ENCODE measurements at places on chromosomes 3 and 15.

DNA sequence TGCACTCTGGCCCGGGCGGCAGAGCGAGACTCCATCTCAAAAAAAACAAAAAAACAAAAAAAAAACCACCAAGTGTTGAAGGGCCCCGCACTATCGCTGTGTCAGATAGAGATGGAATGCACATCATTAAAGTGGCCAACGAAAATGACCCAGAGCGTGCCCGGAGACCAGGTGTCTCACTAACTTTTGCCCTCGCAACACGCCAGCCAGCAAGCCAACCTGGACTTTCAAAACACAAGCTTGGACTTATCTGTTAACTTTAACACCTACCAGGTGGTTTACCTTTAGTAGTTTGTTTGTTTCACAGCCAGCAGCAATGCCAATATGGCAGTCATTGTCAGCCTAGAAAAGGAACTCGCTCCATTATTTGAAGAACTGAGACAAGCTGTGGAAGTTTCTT lies 28.6 kb downstream of the FAM174B start:
- DNase-seq, result no peak

GRCh38 chr15:73715417-73715816 lies 31.2 kb downstream of the CD276 start:
- DNase-seq, result no peak

DNA sequence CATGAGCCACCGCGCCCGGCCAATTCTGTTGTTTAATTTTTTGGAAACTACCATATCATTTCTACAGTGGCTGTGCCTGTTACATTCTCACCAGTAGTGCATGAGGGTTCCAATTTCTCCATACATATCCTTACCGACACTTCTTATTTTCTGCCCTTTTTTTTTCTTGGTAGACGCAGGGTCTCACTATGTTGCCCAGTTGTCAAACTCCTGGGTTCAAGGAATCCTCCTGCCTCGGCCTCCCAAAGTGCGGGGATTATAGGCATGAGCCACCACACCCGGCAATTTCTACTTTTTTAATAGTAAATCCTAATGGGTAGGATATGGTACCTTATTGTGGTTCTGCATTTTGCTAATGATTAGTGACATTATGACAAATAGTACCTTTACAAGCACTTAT lies 9.6 kb downstream of the AMIGO3 start:
- no peak for DNase-seq

DNA sequence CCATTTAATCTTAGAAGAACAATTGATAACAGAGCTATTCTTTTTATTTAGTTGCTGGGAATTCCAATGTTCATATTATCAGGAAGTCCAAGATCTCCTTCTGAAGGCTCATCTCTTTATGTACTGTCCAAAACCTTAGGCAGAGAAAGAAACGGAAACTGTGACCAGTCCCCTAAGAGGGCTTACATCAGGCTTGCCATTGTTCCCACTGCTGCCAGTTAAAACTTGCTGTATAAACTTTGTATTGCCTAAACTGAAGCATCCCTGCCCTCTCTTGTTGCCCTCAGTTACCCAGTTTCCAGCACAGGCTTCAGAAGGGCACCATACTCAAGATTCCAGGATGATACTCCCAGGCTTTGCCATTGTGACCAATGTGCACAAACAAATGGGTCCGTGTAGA lies 435.2 kb upstream of the NAALADL2 start:
- DNase-seq, result no peak

DNA sequence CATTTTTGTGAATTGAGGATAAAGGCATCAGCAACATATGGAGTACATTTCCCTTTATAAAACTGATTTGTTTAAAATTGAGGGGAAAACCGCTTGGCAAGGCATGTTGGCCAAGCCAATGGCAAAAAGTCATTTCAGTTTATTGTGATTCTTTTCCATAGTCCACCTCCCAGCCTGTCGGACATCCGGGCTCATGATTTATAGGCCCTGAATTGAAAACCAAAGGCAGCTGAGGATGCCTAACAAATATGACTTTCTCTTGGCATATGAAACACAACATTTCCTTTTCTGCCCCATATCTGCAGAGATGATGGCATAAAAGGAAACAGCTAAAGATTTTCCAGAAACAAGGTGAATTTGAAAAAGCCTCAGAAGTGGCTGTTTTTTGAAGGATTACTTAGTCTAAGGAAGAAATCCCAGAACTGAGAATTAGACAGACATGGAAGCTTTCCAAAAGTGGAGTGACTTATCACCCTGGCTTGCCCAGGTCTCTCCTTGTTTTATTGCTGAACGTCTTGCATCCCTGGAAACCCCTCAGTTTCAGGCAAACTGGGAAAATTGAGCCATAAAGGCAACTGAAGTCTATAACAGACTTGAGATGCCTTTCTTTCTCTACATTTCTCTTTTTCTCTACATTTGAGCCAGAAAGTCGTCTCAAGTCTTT lies 74.0 kb downstream of the COL8A1 start:
- DNase-seq, result no peak

DNA sequence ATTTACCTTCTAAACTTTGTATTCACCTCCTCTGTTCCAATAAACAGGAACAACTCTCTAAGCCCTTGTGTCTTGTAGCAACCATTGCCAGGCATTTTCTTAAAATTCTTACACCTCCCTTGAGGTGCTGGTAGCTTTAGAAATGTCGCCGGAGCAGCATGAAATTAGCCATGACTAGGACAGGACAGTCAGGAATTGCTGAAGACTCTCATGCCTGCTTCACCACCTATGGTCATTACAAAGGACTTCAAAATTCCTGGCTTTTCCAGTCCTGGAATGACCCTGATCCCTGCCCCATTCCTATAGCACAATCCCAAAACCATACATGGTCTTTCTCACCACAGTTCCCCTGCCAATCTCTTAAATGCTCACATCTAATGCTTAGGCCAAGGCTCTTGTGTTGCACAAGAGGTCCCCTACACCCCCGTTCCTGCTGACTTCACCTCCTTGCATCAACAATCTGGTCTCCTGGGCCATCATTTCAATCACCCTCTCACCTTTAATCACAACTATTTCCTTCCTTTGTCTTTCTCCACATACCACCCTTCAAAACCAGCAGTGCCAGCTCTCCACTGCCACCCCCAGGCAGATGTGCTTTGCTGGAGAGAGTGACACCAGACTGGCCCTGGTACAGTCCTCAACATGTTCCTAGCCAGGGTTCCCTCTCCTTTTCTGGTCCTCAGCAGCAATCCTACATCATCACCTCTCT lies 113.2 kb upstream of the TJP1 start:
- DNase-seq, result no peak

GRCh38 chr3:9903238-9903624 lies 583 bp downstream of the IL17RE start:
- peak; percentile 14 for DNase-seq

- no peak for DNase-seq
Observed at GRCh38 chr15:37077623-37078351, 22.6 kb downstream of the MEIS2 start.

- no peak for DNase-seq
Observed at GRCh38 chr3:127815641-127816605, 6.4 kb downstream of the MGLL start.

DNA sequence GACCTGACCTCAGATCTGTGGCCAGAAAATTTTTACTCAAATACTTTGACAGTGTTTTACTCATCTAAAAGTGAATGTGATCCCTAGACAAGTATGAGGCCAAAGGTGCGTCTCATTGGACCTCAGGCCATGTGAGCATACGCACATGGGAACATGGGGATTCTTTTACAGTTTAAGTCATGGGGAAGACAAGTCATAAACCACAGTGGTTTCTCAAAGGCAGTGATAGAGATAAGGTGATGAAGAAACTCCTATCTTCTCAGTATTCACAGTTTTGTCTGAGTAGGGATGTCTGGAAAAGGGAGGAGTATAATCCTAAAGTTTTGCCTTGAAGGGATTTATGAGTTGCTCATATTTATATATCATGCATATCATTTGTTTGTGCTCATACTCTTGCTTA lies 173.8 kb downstream of the FNDC3B start:
- peak; percentile 99 for DNase-seq

- DNase-seq, result peak; percentile 56
Observed at GRCh38 chr3:139937674-139938279, 2.8 kb downstream of the CLSTN2 start.

GRCh38 chr3:127792541-127793292 lies 29.6 kb downstream of the MGLL start:
- peak; percentile 93 for DNase-seq

- DNase-seq, result peak; percentile 50
Observed at GRCh38 chr3:31776016-31776415, 205.0 kb downstream of the OSBPL10 start.

DNA sequence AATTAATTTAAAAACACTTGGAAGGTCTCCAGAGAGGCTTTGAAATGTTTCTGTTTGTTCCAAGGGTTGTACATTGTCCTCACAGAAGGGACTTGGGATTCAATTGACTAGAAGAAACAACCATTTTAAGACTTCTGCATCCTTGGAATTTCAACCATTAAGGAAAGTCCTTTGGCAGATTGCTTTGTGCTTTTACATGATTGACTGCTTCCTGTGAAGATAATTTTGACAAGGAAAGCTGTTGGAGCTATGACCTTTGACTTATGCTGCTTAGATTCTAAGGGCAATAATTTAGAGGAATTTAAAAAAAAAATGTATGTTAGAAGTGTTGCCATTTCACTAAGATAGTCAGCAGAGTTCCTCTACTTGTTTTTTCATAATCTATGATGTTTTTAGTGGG lies 483.9 kb upstream of the TBL1XR1 start:
- peak; percentile 35 for DNase-seq

DNA sequence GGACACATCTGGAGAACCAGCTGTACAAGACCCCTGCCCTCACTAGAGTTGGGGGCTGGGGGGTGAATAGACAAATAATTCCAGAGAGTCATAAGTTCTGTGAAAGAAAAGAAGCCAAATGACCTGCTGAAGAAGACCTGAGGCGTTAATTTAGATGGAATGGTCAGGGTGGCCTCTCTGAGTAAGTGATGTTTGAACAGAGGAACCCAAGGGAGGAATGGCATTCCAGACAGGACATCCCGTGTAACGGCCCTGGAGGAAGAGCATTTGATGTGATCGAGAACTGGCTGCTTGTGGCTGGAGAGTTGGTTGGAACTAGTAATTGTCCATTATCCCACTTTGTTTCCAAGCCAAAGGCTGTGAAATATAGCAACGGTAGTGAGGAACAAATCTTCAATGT lies 1.7 kb downstream of the NR2C2 start:
- no peak for DNase-seq

GRCh38 chr3:129535075-129535474 lies 6.6 kb downstream of the RHO start:
- no peak for DNase-seq

GRCh38 chr15:93042691-93043378 lies 46.2 kb downstream of the RGMA start:
- no peak for DNase-seq

DNA sequence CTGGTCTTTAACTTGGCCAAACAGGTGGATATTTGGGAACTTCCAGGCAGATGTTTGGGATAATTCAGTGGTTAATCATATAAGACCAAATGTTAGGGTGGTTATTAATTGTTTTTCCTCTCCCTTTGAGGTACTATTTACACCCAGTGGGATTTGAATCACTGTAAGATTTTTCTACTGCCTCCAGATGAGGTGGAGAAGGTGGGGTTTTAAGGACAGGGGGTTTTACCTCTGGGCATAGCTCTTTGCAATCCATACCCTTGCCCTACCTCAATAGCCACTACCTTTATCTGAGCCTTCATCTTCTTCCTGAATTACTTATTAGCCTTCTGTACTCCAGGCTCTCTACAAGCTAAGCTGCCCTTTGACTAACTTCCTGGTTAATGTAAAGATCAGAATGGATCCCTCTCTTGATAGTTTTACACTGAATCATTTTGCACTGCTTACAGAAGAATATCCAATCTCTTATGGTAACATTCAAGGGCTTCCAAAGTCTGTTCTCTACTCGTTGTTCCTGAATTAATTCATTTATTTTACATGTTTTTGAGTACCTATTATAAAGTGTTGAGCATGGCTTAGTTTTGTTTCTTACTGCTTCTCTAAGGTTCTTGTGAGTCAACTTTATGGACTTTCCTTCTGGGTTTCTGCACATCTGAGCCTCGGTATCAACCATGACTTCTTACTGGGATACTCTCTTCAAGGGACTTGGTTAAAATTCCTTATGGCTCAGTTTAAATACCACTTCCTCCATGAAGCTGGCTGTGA lies 331.2 kb upstream of the TBL1XR1 start:
- DNase-seq, result no peak

- DNase-seq, result no peak
Observed at GRCh38 chr15:28994142-28994830, 108.5 kb downstream of the APBA2 start.

GRCh38 chr3:50415816-50416215 lies 56.5 kb upstream of the TMEM115 start:
- DNase-seq, result no peak

- DNase-seq, result peak; percentile 56
Observed at GRCh38 chr15:70267879-70268278, 170.2 kb upstream of the TLE3 start.

GRCh38 chr3:43883729-43884396 lies 193.1 kb downstream of the ABHD5 start:
- no peak for DNase-seq
